Activated naive CD8-positive, alpha-beta T cell treated with anti-CD3 and anti-CD28 coated beads, Interleukin-2, amount 10 ng/mL, durations not matched to agents 7 days and 5 days (primary cell): ENCODE measurements at places on chromosomes 1 and 21. TPM values are rescaled to one million over a fixed set of nuclear protein-coding genes. Genes with fewer than 3 reads are reported as not detected.

Gene WDR64
- 0.58 TPM for total RNA-seq

Gene KCNA3
- 68.4 TPM for total RNA-seq

GRCh38 chr1:22406722-22407495, 44.7 kb upstream of the ZBTB40 start:
- H3K4me1 ChIP-seq: no peaks in the 10 kb centered on the region
- DNase-seq: no peak
- H3K4me3 ChIP-seq: no peak overlapping the region
- H3K27ac ChIP-seq: no peak overlapping the region
- H3K36me3 ChIP-seq: no peaks in the 10 kb centered on the region

GRCh38 chr1:185432948-185433347, 115.9 kb upstream of the IVNS1ABP start:
- no peak for DNase-seq
- H3K36me3 ChIP-seq: peaks cover 48% of the 10 kb centered on the region
- no peaks in the 10 kb centered on the region for H3K27me3 ChIP-seq
- peak overlapping the region; percentile 83 for H3K27ac ChIP-seq
- H3K4me3 ChIP-seq: peak overlapping the region; percentile 22

- H3K27me3 ChIP-seq: no peaks in the 10 kb centered on the region
- no peak overlapping the region for H3K4me3 ChIP-seq
- no peak for DNase-seq
- peaks cover 12% of the 10 kb centered on the region for H3K4me1 ChIP-seq
- peaks cover 1% of the 10 kb centered on the region for H3K36me3 ChIP-seq
- no peak overlapping the region for H3K27ac ChIP-seq
Measured at GRCh38 chr1:231841616-231842344, 215.2 kb downstream of the DISC1 start.
